Subcutaneous preadipocyte (primary cell): ENCODE measurements at places on chromosomes 1 and 21. TPM values are rescaled to one million over a fixed set of nuclear protein-coding genes. Genes with fewer than 3 reads are reported as not detected.

Gene ITLN1
- total RNA-seq = not detected in 2 replicates

Gene TMEM81
- total RNA-seq = 1.5 and 2.0 TPM in 2 replicates

Gene GBP7
- not detected in 2 replicates for total RNA-seq

Gene PDZK1IP1
- total RNA-seq = not detected in 2 replicates

Gene OR2T35
- total RNA-seq = not detected in 2 replicates

Gene AMPD1
- total RNA-seq = not detected in 2 replicates

Gene MYBPH
- total RNA-seq = 0.37 and 0.39 TPM in 2 replicates

Gene NUAK2
- 0.37 and 1.2 TPM in 2 replicates for total RNA-seq

Gene PLA2G2C
- total RNA-seq = not detected in 2 replicates

Gene FAM78B
- total RNA-seq = 0.98 and 1.1 TPM in 2 replicates

Gene SPRR2B
- not detected in 2 replicates for total RNA-seq

Gene IFFO2
- 4.7 and 5.1 TPM in 2 replicates for total RNA-seq

Gene PRAMEF14
- not detected in 2 replicates for total RNA-seq
